ENCODE measurements at places on chromosomes 6 and 20.

DNA sequence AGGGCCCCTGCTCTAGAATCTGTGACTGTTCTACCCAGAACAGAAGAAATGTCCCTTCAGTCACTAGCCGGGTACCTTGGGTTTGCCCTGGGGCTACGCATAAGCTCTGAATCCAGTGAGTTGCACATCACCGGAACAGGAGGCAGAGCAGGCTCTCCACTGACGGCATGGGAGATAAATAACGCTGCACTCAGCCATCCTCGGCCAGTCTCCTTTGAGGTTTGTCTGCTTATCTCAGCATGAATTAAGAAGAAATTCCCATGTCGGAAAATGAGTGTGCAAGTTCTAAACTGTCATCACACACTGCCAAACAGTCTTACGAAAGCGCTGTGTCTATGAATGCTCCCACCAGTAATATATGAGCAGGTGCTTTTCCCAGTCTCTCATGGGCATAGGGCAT is 90.8 kb downstream of the FAM50B start:
- DNase-seq, result no peak

GRCh38 chr20:18909254-18909653 is 95.7 kb downstream of the SCP2D1 start:
- DNase-seq, result no peak

DNA sequence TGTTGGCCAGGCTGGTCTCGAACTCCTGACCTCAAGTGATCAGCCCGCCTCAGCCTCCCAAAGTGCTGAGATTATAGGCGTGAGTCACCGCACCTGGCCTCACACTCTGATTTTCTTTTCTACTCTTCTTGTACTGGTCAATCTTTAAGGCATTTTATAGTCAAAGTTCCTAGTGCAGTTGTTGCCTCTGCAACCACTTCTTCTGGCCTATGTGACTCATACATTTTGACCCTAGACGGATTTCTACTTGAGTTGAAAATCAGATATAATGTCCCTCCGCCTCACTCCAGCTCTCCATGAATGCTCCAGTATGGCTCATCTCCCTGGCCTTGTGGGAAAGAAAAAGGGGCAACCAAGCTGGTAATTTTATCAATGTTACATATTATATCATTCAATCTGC is 42.4 kb downstream of the TNFRSF21 start:
- no peak for DNase-seq

DNA sequence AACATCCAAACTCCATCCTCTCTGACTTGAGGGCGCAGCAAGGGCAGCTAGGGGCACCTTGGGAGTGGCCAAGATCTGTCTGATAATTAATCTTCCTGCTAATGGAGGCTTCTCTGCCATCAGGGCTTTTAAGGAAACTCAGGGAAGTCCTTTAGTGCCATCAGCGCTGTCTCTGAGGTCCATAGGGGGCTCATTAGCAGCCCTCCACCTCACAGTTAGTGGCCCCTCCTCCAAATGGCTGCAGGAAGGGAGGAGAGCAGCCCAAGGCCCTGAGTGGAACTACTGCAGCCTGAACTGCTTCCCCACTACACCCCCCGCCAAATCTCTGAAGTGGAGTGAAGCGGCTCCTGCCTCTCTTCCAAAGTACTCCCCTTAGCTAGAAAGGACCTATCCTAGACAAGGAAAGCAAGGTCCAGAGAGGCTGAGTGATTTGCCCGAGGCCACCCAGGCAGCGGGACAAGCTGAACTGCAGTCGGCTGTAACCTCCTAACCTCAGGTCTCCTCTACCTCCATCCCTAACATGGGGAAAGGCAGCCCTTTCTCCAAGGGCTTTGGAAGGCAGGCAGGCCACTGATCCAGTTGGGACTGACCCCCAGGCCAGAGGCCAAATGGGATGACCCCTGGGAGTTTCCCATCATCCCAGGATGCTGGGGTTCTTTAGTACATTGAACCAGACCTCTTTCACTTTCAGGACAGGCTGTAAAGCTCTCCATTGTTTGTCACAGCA is 39.5 kb upstream of the ZFAND3 start:
- DNase-seq, result no peak

DNA sequence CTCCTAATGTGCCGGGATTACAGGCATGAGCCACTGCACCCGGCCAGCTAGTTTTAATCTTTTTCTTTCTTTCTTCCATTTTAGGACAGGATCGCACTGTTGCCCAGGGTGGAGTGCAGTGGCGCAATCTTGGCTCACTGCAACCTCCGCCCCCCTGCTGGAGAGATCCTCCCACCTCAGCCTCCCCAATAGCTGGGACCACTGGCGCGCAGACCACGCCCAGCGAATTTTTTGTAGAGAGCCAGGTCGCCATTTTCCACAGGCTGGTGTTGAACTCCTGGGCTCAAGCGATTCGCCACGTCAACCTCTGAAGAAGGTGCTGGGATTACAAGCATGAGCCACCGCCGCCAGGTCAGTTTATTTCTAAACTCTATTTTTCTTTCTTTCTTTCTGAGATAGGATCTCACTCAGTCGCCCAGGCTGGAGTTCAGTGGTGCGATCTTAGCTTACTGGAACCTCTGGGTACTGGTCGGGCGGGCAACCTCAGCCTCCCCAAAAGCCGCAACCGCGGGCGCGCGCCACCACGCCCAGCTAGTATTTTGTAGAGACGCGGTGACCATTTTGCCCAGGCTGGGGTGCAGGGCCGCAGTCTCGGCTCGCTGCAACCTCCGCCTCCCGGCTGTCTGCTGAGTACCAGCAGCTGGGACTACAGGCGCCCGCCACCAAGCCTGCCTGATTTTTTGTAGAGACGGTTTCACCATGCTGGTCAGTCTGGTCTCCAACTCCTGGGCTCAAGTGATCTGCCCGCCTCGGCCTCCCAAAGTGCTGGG is 20.0 kb upstream of the LIN28B start:
- DNase-seq, result no peak

DNA sequence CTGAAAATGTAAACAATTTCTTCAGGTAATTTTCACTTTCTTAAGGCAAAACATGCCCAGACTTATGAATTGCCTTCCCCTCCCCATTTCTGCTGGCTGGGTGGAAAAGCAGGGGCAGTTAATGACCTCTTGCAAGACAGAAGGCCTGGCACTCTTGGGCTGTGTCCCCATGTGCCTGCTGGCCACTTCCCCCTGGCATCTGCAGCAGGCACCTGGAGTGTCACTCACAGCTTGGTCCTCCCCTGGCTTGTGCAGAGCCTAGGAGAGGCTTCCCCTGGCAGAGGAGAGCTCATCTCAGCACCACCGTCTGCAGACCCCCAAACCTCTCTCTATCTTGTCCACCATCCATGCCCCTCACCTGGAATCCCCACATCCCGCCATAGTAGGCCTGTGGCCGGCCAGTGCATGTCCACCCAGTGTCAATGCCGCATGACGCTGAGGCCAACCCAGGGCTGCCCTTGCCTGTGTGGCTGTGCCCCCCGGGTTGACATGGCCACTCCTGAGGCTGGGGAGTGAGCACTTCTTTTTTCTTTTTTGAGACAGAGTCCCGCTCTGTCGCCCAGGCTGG is 83.5 kb upstream of the SLC22A23 start:
- no peak for DNase-seq

GRCh38 chr20:60974441-60974945 is 277.6 kb upstream of the CDH4 start:
- DNase-seq, result no peak

DNA sequence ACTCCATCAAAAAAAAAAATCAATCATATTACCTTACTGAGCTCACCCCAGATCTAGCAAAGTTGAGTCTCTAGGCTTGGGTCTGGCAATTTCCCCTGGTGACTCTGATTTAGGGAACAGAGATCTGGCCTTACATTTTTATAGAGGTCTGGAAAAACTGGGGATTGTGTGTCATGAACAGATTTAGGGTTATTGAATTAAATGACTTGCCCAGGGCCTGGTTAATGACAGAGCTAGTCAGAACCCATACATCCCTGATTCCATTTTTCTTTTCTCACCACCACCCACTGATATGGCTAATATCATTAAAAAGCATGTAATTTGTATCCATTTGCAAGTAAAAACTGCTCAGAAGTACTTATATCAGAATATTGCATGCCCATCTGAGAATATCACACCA is 163.4 kb upstream of the OGFRL1 start:
- DNase-seq, result no peak

- DNase-seq, result no peak
Observed at GRCh38 chr6:20718705-20719653, 184.7 kb downstream of the CDKAL1 start.

DNA sequence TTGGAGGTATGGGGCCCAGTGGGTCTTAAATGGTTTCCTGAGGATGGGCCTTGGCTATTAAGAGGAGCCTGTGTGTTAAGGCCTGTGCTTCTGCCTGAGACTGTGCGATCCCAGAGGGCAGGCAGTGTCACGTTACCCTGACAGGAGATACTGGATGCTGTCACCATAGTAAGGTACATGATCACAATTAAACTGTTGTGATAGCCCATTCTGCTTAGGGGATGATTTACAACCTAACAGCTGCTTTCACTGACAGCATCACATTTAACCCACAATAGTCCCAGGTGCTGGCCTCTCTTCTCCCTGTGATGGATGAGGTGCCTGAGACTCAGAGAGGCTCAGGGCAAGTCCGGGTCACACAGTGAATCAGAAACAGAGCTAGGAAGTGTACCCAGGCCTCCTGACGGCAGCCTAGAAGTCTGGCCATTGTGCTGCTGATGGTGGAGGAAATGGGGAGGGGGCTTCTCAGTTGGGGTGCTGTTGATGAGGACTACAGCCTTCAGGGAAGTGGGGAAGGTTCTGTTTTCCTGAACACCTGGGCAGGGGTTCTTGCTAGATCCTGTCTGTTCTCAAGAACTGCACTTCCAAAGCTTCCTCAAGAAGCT is 97.3 kb downstream of the MDGA1 start:
- no peak for DNase-seq

GRCh38 chr6:169427856-169428255 is 174.2 kb upstream of the THBS2 start:
- DNase-seq, result no peak

DNA sequence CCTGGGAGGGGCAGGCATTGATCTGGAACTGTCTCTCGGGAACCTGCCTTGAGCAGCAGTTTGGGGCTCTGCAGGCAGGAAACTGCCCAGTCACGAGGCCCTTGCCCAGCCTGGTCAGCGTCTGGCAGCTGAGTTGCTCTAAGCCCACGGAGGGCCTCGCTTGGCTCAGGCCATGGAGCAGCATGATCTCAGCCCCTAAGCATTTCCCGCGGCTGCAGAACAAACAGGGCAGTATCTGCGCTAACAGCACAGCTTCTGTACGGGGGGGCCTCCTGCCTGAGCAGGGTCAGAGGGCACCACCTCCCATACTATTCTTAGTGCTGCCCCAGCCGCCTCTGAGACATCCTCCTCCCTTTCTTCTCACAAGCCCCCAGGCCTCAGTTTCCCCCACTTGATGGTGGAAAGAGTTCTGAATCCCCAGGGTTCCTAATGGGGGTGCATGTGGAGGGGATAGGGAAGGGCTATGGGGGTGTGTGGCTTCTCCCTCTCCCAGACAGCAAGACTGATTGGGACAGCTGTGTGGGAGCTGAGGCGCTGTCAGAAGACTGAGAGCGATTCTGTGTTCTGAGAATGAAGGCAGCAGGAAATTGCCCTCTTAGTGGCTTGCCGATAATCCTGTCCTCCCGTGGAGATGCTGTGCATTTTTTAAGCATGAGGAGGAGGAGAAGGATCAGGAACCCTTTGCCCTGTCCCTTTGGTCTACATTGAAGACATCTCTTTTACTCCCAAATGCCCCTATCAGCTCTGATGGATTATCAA is 46.4 kb downstream of the MOCS1 start:
- DNase-seq, result no peak

Data from CD4-positive, alpha-beta T cell treated with Interleukin-4 for 4 hours (primary cell).